ENCODE measurements at places on chromosomes 12 and 14. TPM values are rescaled to one million over a fixed set of nuclear protein-coding genes. Genes with fewer than 3 reads are reported as not detected.

The IL31 gene
- total RNA-seq: not detected

DNA sequence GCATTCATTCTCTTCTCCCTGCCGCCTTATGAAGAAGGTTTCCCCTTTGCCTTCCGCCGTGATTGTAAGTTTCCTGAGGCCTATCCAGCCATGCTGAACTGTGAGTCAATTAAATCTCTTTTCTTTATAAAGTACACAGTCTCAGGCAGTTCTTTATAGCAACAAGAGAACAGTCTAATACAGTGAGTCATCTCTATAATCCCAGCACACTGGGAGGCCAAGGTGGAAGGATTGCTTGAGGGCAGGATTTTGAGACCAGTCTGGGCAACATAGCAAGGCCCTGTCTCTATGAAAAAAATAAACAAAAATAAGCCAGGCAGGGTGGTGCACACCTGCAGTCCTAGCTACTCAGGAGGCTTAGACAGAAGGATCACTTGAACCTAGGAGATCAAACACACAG, 259.9 kb downstream of the CEP128 start:
- DNase-seq: no peak
- H3K27ac ChIP-seq: no peak overlapping the region
- H3K27me3 ChIP-seq: no peaks in the 10 kb centered on the region
- peaks cover 3% of the 10 kb centered on the region for H3K36me3 ChIP-seq
- H3K4me3 ChIP-seq: no peak overlapping the region

DNA sequence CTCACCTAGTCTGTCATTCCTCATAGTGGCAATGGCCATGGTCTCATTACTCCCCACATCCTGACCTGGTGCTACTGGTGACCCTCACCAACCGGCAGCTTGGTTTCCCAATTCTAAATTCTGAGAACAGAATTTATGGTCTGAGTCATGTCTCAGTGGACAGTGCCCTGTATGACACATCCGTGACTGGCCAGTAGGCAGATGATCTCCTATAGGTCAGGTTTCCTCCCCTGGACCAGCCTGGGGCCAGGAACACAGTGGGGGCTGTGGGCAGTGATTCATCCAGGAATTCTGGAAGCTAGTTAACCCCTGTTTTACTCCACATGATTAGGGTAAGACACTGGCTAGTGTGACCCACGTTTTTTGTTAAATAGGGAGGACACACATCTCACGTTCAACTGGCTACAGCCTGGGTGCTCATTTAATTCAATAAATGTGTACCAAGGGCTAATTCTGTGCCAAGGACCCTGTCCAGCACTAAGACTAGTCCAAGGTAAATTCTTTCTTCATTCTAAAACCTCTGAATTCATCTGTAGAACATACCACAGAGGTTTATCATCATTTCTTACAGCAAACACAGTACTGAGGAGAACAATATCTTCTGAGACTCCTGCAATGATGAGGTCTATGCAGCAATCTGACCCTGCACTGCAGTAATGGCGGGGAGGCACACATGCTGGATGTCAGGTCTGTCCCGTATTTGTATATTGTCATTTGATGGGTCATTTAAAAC, 249.6 kb upstream of the TBX3 start:
- no peaks in the 10 kb centered on the region for H3K36me3 ChIP-seq
- no peak overlapping the region for H3K27ac ChIP-seq
- no peaks in the 10 kb centered on the region for H3K4me1 ChIP-seq

- peak overlapping the region; percentile 96 for H3K4me3 ChIP-seq
- no peaks in the 10 kb centered on the region for H3K27me3 ChIP-seq
Observed at GRCh38 chr12:121297435-121297991, 1.0 kb upstream of the CAMKK2 start.

DNA sequence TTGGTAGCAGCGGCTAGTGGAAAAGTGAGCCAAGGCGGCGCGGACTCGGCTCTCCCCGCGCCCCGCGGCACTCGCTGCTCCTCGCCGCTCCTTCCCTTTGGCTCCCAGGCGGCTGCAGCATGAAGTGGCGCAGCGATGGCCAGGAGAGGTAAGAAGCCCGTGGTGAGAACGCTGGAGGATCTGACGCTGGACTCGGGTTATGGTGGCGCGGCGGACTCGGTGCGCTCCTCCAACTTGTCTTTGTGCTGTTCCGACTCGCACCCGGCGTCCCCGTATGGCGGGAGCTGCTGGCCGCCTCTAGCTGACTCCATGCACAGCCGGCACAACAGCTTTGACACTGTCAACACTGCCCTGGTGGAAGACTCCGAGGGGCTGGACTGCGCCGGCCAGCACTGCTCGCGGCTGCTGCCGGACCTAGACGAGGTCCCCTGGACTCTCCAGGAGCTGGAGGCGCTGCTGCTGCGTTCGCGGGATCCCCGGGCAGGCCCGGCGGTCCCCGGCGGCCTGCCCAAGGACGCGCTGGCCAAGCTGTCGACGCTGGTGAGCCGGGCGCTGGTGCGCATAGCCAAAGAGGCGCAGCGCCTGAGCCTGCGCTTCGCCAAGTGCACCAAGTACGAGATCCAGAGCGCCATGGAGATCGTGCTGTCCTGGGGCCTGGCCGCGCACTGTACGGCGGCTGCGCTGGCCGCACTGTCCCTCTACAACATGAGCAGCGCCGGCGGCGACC, 225.6 kb upstream of the CRY1 start:
- no peak for DNase-seq
- peaks cover 97% of the 10 kb centered on the region for H3K27me3 ChIP-seq
- H3K36me3 ChIP-seq: no peaks in the 10 kb centered on the region
- H3K4me3 ChIP-seq: peak overlapping the region; percentile 70
- H3K27ac ChIP-seq: peak overlapping the region; percentile 33
